Bronchial epithelial cell (primary cell): ENCODE measurements at places on chromosomes 5 and 9.

DNA sequence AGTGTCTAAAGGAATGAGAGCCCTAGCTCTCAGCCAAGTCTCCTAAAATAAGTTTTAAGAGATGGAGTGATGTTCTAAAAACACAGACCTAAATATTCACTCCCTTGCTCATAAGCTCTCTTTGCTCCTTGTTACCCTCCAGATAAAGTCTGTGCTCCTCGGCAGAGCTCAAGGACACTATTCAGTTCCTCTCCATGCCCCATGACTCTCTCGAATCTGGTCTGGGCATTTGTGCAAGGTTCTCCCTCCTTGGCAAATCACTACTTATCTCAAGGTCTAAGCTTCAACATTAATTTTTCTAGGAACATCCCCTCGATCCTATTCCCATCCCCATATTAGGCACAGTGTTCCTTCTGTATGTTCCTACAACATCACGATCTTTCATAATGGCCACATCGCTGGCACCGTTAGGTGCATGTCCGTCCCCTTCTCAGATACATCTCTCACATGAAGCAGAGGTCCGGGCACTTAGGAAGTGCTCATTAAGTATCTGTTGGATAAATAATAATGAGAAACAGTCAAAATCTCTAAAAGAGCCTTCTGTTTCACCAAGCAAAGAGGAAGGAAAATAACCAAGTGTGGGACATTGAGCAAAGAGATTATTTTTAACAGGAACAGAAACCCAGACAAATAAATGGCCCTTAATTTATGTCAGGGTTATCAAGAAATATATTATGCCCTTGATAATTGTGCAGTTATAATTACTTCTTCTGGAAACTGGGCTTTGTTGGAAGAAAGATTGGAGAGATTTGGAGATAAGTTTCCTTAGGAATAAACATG, 85.9 kb upstream of the HTR4 start:
- DNase-seq: no peak

GRCh38 chr5:96687812-96688453, 25.8 kb downstream of the CAST start:
- DNase-seq: peak; percentile 68

DNA sequence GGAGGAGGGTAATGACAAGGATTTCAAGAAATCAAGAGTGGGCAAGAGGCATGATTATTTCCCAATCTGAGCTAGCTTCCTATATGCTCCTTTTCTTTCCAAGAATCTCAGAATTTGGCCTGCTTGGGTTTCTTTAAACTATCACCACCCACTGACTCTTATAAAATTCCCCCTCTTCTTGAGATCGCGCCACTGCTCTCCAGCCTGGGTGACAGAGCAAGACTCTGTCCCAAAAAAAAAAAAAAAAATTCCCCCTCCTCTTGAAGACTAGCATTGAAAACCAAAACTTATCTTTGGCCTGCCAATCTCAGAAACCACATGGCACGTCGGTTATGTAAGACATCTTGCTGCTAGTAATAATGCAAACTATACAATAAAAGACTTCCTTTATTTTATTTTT, 3.4 kb upstream of the DMXL1 start:
- DNase-seq: no peak

- peak; percentile 24 for DNase-seq
Measured at GRCh38 chr5:178279723-178280438, 47.3 kb upstream of the PHYKPL start.
